ENCODE measurements at places on chromosomes 2 and 18.

GRCh38 chr2:88626171-88627054, 851 bp downstream of the EIF2AK3 start:
- DNase-seq = peak; percentile 44

GRCh38 chr2:76669966-76670465, 852.2 kb downstream of the LRRTM4 start:
- no peak for DNase-seq

- DNase-seq = no peak
These were observed 9.3 kb upstream of the TTL start for GRCh38 chr2:112472547-112473263.

GRCh38 chr2:60500861-60501260, 52.6 kb downstream of the BCL11A start:
- DNase-seq = no peak

DNA sequence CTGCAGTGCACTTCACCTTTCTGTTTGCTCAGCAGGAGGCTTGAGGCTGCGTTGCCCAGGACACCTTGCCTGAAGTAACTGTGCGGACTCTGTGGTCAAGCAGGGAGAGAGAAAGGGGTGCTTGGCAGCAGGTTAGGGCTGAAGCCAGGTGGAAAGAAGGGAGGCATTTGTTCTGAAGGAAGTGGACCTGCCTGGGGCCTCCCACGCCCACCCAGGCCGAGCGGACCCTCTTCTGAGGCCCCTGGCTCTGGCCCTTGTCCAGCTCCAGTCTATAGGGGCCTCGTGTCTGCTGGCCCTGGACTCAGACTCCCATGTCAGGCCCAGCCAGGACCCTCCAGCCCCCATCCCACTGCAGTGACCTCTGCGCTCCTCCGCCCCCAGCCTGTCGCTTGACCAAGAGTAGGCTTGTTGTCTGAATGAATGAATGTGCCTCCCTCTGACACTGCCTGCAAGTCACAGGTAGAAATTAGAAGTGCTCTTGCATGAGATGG, 2.5 kb downstream of the SNED1 start:
- DNase-seq = no peak

Data from endothelial cell (in vitro differentiated cells).